ENCODE measurements at places on chromosomes 3 and 15. TPM values are rescaled to one million over a fixed set of nuclear protein-coding genes. Genes with fewer than 3 reads are reported as not detected.

GRCh38 chr15:52069559-52069958, 43.0 kb downstream of the BCL2L10 start:
- no peak for DNase-seq

- no peak for DNase-seq
Observed at GRCh38 chr3:16944356-16944755, 59.6 kb downstream of the PLCL2 start.

- no peak for DNase-seq
Observed at GRCh38 chr3:44803298-44803697, 41.7 kb downstream of the KIF15 start.

DNA sequence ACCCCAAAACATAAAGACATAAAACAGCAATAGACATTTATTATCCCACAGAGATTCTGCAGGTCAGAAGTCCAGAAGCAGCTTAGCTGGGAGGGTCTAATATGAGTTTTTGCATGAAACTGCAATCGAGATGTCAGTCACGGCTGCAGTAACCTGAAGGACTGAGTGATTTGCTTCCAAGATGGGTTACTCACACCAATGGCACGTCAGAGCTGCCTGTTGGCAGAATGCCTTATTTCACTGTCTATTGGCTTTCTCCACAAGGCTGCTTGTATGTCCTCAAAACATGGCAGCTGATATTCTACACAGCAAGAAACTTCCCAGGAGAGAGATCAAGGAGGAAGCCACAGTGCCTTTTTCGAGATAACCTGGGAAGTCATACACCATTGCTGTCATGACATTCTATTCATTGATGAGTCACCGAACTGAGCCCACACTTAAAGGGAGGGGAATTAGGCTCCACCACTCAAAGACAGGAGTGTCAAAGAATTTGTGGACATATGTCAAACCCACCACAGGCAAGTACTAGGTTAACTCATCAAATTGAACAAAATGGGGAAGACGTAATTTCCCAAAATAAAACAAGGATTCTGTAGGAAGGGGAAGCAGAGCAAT, 122.2 kb downstream of the SYNPR start:
- DNase-seq, result no peak

- no peak for DNase-seq
Observed at GRCh38 chr3:181915551-181915950, 203.8 kb downstream of the SOX2 start.

- no peak for DNase-seq
Observed at GRCh38 chr3:150760431-150761200, 2.4 kb downstream of the SIAH2 start.

DNA sequence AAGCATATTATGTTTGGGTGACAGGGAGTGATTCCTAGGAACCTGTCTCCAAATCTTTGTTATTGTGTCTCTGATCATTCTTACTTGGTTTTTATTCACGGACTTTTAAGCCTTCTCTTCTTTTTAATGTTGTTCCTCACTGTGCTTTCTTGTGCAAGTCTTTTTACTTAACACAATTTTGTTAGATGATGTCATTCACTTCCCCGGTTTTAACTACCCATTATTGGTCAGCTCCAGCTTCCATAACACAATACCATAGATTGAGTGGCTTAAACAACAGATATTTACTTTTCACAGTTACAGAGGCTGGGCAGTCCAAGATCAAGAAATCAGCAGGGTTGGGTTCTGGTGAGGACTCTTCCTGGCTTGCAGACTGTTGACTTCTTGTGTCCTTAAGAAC, 436.3 kb upstream of the CBLB start:
- DNase-seq, result no peak

DNA sequence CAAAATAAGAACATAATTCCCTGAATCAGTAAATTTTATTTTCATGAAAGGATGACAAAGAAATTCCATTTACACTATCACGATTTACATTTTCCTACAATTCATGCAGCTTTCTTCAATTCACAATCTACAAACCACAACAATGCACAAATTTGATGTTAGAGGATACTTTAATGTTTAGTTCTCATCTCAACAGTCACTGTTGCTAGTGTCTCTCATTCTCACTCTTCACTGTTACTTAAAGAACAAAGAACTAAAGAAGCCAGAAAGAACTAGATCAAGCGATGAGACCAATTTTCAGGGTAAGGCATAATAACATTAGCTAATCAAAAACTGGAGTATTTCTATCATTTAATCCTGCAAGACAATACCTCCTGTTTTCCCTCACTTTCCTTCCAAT, 73.5 kb downstream of the TBL1XR1 start:
- no peak for DNase-seq

- no peak for DNase-seq
Observed at GRCh38 chr3:31356941-31357340, 175.8 kb upstream of the STT3B start.

DNA sequence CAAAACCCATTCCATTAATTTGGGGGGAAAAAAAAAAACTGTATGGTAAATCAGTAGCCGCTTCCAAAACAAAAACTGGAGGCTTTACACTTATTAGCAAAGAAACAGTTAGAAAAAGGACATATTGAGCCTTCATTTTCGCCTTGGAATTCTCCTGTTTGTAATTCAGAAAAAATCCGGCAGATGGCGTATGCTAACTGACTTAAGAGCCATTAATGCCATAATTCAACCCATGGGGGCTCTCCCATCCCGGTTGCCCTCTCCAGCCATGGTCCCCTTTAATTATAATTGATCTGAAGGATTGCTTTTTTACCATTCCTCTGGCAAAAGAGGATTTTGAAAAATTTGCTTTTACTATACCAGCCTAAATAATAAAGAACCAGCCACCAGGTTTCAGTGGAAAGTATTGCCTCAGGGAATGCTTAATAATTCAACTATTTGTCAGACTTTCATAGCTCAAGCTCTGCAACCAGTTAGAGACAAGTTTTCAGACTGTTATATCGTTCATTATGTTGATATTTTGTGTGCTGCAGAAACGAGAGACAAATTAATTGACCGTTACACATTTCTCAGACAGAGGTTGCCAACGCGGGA, 9.4 kb upstream of the RPL24 start:
- DNase-seq, result no peak

- no peak for DNase-seq
Observed at GRCh38 chr3:171416061-171416460, 44.1 kb downstream of the TNIK start.

DNA sequence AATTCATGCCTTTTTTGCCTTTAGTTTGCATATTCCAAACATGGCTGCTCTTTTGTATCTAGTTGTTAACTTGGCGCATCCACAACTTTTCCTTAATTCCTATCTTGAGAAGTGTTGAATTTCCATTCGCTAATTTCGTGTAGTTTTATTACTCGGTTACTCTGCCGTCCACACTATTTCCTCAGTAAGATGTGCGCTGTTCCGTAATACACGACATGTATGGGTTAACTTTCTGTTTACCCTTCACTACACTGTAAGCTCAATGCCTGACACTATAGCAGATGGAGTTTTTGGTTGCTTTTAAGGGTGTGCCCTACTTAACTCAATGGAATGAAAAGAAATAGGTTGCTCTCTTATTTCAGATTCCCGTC, 724 bp downstream of the RPSA start:
- no peak for DNase-seq

GRCh38 chr3:99319450-99319849, 318.9 kb upstream of the COL8A1 start:
- no peak for DNase-seq

GRCh38 chr3:149767720-149768119, 15.4 kb upstream of the COMMD2 start:
- no peak for DNase-seq

DNA sequence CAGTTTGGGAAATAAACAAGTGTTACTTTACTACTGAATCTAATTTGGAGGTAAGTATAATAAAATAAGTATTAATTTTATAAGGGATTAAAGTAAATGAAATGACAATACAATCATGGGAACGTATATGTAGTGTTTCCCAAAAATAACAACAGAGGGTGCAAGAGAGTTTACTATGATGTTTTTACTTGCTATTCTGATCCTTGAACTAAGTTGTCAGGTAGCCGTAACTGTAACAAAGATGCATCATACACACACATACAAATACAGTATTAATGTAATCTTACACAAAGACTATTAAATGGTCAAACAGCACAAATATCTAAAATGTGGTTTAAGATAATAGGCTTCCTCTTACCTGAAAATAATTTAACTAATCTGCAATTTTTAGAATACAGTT, 311.4 kb downstream of the TBC1D5 start:
- no peak for DNase-seq

GRCh38 chr15:27707257-27707656, 391.9 kb downstream of the OCA2 start:
- no peak for DNase-seq

- no peak for DNase-seq
Observed at GRCh38 chr3:154178172-154178571, 57.0 kb downstream of the ARHGEF26 start.

GRCh38 chr3:23888617-23889228, 28.1 kb downstream of the NKIRAS1 start:
- DNase-seq, result no peak

NECTIN3 gene
- total RNA-seq, result 10.6 TPM

GOLGA8G gene
- total RNA-seq, result not detected

PAK6 gene
- total RNA-seq, result 0.91 TPM

PCSK6 gene
- total RNA-seq, result 2.1 TPM

DPPA2 gene
- not detected for total RNA-seq

DLL4 gene
- not detected for total RNA-seq

PRSS50 gene
- total RNA-seq, result not detected

DNAJA4 gene
- total RNA-seq, result 26.0 TPM

POMGNT2 gene
- total RNA-seq, result 7.6 TPM

MYZAP gene
- not detected for total RNA-seq
